ENCODE measurements at places on chromosomes 7 and 10.

- no peak for DNase-seq
These were observed 4.6 kb upstream of the MYH16 start for GRCh38 chr7:99267841-99268576.

- DNase-seq = no peak
These were observed 169.9 kb upstream of the ADO start for GRCh38 chr10:62634576-62634975.

DNA sequence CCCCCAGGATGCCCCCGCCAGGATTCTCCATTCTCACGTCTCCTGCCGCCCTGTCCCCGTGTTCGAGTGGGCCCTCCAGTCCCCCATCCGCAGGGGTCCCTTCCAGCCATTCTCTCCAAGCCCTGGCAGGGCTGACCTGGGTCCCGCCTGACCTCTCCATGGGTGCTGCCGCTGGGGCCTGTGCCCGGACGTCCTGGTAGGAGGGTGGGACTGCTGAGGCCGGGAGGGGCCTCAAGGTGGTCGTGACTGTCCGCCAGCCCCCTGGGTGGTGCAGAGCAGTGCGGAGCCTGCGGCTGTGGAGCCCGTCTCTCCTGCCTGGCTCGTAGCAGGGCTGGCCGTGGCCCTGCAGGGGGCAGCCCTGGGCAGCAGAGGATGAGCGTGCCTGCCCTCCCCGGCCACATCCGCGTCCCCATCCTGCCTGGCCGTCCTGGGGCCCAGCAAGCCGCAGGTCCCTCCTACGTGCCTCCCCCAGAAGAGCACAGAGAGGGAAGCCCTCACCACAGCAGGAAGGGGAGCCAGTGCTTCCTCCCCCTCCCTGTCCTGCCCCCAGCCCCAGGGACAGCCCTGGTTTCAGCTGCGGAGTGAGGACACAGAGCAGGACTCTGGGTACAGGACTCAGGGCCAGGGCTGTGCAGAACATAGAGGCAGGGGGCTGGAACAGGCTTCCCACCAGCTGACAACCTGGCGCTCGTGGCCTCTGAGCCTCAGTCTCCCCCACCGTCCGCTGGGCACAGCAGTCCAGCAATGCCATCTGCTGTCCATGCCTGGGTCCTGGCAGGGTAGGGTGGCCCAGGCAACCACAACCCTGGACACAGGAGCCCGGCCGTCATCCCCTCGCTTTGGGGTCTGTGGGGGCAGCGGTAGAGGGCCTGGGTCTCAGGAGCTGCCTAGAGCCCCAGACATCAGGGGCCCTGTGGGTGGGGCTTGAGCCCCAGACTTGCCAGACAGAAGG lies 1.5 kb upstream of the GRIFIN start:
- no peak for DNase-seq

GRCh38 chr7:30459591-30460245 lies 18.9 kb downstream of the NOD1 start:
- peak; percentile 95 for DNase-seq

DNA sequence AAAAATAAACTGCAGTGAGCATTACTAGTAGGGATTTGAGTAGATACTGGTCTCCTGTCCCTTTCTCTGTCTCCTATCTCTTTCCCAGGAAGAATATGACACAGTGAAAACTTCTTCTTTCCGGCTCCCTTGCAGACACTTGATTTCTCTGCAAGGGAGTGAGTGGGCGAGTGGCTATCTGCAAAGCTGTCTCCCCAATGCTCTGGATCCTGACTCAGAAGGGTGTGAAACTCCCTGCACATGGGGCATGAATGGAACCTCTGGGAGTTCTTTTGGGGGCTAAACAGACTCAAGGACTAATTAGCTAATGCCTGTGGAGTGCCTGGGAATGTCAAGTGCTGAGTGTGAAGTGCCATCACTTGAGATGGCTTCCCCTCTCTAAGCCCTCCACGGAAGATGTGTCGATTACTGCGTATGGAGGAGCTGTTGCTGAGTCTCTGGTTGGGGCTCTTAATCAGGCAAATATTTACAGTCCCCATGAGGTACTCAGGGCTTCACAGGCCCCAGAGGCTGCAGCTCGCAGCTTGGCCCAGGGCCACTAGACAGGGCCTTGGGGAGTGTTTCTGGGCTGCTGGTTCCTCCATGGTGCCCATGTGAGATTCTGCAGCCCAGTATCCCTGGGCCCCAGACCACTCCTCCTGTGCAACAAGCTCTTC lies 139.8 kb downstream of the RPS24 start:
- no peak for DNase-seq

- no peak for DNase-seq
These were observed 42.3 kb upstream of the PRKG1 start for GRCh38 chr10:51031950-51032349.

GRCh38 chr10:51468424-51468823 lies 231.0 kb downstream of the CSTF2T start:
- no peak for DNase-seq

DNA sequence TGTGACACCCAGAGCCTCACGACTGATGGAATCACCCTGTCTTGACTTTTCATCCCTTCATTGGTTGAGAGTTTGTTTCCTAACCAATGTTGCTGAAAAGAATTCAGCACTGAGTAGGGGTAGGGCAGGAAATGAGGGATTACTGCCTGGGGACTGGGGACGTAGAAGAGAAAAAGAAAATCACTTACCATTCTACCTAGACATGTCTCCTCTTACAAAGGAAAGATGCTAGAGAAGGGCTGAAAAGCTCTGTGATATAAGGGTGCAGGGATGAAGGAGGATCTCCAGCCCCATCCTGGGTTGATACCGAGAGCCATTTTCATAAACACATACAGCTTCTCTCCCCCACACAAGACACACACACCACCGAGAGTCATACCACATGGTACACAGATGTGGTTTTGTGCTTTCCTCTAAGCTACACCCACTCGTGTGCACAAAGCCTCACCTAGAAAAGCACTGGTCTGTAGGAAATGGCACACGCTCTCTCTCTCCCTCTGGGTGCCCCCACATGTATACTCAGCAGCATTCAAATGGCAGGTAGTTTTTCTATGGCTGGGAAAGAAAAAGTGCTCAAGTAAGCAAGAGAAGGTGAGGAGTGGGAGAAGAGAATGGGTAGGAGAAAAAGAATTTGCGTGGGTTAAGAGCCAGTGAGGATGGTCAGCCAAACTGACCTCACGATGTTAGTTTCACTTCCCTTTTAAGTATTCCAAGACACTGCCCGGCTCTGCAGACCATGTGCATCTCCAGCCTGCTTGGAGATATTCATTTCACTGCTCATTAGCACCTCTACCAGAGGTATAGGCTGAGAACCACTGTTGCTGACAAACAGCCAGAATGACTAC lies 85.8 kb downstream of the CALD1 start:
- DNase-seq = no peak

GRCh38 chr7:37825038-37825437 lies 23.4 kb upstream of the NME8 start:
- no peak for DNase-seq

- DNase-seq = no peak
These were observed 95.6 kb downstream of the ST7 start for GRCh38 chr7:117048882-117049281.

- DNase-seq = no peak
These were observed 387.2 kb downstream of the PARD3 start for GRCh38 chr10:34427911-34428216.

DNA sequence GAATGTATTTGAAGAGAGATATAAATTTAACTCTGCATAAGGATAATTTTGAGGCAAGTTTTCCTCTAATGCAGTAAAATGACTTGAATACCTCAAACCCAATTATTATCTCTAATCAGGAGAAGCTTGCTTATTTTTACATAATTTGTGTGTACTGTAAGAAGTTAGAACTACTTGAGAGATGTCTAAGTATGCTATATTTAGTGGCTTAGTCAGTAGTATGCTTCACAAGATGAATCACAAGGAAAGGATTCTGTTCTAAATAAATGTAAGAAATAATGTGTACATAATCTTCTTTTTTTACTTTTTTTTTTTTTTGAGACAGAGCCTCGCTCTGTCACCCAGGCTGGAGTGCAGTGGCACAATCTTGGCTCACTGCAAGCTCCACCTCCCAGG lies 13.7 kb downstream of the PHTF2 start:
- peak; percentile 43 for DNase-seq

DNA sequence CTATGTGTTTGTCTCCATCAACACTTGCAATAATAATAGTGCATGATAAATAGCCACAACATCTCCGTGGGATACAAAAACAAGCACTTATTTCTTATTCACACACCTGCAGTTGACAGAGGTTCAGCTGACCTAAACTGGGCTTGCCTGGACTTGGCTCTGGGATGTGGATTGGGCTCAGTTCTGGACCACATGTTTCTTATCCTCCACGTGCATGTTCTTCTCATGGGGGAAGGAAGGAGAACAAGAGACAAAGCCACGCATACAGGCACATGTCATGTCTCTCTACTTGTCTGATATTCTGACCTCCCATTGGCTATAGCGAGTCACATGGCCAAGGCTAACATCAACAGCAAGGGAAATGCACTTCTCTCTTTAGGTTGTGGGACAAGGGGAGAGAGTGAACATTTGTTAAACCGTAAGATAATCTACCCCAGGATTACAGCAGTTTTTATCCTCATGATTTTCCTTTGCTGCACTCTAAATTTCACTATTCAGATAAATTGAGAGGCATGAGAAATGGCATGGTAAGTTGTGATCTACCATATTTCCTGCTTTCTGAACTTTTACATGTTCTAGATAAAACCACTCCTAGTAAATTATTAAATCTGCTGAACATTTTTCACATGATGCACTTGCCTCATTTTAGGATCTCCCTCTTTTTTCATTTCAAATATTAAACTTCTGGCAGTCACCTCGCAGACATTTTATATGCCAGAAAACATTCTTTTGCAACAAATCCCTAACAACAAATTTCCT lies 33.7 kb downstream of the CFAP58 start:
- no peak for DNase-seq

DNA sequence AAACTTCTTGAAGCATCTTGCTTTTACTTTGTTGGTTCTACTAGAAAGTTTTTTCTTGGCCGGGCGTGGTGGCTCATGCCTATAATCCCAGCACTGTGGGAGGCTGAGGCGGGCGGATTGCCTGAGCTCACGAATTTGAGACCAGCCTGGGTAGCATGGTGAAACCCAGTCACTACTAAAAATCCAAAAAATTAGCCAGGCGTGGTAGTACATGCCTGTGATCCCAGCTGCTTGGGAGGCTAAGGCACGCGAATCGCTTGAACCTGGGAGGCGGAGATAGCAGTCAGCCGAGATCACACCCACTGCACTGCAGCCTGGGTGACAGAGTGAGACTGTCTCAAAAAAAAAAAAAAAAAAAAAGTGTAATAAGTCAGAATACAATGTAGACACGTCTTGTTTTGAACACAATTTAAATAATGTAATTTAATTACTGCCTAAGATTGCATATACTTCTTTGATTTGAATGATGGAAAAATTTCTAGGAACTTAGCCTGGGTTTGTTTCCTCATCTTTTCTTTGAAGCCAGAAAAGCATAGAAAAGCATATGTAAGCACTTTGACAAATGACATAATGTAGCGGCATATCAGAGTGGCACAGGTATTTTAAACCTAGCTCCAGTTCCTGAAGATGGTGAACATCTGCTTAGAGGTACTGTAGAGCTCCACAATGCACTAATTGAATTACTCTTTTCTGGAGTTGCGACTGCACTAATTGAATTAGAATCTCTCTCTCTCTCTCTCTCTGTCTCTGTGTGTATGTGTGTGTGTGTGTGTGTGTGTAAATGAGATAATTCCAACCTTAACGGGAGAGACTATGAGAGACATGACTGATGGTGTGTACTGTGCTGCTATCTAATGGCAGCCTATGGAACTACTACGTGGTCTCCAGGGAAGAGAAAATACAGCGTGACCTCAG lies 87.8 kb downstream of the BTRC start:
- DNase-seq = peak; percentile 33

GRCh38 chr10:71780156-71780555 lies 6.8 kb upstream of the VSIR start:
- no peak for DNase-seq

DNA sequence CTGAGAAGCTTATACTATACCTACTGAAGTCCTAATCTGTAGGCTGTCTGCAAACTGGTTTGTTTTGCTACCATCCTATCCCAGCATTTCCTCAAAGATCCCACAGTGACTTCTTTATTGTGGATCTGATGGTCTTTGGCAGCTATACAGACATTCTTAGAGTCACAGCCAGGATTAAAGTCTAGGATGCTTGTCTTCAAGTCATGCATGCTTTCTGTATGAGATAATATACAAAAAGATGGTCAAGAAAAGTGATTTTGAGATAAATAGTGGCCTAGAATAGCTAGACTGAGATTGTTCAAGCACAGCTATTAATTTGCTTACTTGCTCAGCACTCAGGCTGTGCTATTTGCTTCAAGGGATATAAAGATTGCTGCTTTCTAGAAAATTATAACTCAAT lies 454.4 kb downstream of the AUTS2 start:
- peak; percentile 68 for DNase-seq

DNA sequence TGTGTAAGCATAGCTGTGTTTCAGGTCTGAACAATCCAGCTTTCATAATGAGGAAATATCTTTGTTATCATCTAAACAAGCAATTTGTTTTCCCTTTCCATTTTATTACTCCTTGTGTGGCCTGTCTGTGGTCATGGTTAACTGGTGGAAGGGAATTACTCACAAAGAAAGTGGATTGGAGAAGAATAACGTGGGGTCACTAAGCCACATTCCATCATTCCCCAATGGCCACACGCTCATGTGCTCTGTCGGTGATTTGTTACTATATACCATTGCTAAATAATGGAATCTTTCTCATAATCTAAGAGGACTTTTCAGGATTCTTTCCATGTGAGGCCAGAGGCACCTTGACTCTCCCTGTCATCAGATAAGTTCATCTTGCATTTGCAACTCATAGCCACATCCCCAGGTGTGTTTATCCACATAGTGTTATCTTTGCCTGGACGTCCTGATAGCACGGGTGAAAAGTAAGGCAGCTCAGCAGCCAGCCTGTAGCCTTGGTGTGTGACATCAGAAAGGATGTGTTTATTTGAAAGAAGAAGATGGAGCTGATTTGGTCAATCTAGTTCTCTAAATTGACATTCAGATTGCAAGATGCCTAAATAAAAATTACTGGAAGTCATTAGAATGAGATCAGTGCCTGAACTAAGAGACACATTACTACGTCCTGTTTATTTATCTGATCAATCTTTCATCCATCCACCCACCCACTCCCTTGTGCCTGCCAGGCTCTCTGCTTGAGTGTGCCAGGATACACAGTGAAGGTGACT lies 128.9 kb downstream of the CELF2 start:
- no peak for DNase-seq

DNA sequence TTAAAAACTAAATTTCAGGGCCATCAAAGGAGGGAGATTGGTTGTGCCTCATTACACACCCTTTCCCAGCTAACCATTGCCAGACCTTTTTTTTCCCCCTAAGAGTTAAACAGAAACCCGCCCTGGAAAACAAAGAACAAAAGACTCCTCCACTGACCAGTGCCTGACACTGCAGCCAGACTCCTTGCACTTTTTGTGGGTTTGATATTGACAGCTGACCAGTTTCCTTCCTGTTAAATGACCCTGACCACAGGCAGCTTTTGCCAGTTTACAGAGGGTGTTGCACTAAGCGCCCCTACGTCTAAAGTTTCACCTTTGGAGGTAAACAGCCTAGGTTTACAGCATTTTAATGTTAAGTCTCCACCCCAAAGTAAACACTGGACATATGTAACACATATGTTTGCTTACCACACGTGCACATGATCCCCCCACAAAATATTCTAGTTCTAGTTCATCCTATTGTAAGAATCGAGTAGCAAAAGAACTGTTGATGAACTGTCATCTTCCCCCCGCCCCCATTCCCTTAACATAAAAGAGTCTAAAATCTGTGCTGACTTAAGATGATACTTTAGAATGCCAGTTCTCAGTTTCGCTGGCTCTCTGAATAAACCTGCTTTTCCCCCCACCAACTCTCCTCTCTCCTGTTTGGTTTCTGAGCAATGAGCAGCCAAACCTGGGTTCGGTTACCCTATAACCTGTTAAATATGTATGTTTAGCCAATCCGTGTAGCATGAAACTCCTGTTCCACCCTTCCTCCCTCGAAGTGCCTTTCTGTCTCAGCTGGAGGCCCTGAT lies 38.0 kb downstream of the FOXI2 start:
- DNase-seq = no peak
